AG09319 (cell line): ENCODE measurements at places on chromosomes 5 and 9.

- DNase-seq = no peak
Measured at GRCh38 chr9:133203506-133204075, 5.5 kb downstream of the OBP2B start.

- no peak for DNase-seq
Measured at GRCh38 chr5:167244583-167244982, 1046.9 kb upstream of the WWC1 start.

- DNase-seq = no peak
Measured at GRCh38 chr5:132470596-132470995, 20.0 kb downstream of the IRF1 start.

- DNase-seq = no peak
Measured at GRCh38 chr9:33044677-33045282, 19.7 kb downstream of the DNAJA1 start.

- DNase-seq = no peak
Measured at GRCh38 chr5:71807909-71808308, 88.8 kb downstream of the CARTPT start.

DNA sequence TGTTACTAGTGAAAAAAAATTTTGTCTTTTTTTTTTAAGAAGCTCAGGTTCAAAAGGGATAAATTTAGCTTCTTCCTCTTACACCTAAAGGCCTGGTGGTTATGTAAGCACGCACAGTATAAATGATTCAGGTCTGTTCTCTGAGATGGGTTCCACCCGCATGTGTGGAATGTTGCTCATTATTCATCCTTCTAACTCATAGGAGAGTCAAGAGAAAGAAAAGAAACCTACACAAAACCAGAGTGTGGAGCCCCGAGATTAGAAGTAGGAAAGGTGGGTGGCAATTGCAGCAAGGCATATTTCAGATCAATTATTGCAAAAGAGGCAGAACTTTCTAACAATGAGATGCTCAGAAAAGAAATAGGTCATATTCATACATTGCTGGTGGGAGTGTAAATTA lies 13.5 kb downstream of the PLAC8L1 start:
- no peak for DNase-seq

- no peak for DNase-seq
Measured at GRCh38 chr5:152118676-152119470, 194.2 kb upstream of the GLRA1 start.
